Activated CD8-positive, alpha-beta memory T cell treated with anti-CD3 and anti-CD28 coated beads for 4 hours (primary cell): ENCODE measurements at places on chromosomes 6 and 20.

DNA sequence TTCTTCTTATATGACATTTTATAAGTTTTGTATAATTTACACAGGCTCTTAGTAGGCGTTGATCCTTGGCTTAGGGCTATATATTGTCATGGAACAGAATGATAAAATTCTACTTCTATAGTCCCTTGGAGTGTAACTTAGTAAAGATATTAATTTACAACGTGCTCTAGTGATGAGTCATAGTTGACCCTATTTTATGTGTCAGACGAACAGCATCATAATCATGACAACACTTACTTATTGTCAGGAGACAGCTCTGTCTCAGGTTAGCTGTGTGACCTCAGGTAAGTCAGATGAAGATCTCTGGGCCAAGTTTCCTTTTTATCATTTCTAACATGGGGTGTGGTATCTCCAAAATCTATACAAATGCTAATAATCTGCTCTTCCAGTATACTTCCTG lies 473.5 kb downstream of the UTRN start:
- DNase-seq, result no peak

DNA sequence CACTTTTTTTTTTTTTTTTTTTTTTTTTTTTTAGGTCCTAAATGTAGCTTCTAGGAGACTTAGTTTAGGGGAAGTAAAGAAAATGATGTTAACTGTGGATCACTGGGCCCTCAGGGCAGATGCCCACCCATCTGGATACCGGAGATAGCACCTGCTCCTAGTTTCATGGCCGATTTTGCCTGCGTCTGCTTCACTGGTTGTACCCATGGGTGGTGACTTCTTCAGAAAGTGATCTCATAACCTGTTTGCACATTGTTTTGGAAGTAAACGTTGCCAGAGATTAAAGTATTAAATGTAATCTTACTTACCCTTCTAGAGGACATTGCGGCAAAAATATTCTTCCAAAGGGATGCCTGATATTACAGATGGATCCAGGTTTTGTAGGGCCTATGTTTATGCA lies 79.8 kb upstream of the SGK1 start:
- DNase-seq, result no peak

- DNase-seq, result no peak
Observed at GRCh38 chr20:62219101-62219991, 732 bp downstream of the HRH3 start.

DNA sequence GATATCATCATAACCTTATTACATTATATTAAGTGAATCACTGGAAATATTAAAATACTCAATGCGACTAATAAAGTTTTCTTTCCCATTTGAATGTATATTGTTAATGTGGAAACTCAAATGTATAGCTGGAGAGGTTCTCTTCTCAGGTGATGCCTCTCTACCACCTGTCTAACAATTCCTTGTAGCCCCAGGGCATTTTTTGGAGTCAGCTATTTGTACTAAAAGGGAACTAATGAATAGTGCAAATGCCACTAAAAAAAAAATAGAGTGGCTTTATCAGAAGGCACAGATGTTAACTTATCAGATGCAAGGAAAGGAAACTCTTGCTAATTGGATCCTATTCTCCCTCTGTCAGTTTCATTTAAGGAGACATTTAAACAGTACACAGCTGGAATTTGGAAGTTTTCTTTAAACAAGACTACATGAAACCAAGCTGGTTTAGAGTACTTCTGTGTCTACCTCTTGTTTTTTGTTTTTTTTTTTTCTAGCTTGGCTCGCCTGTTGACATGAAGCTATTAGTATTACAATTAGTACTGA lies 897.0 kb upstream of the SLC35B3 start:
- DNase-seq, result no peak

GRCh38 chr6:14610141-14610540 lies 492.6 kb downstream of the CD83 start:
- no peak for DNase-seq

DNA sequence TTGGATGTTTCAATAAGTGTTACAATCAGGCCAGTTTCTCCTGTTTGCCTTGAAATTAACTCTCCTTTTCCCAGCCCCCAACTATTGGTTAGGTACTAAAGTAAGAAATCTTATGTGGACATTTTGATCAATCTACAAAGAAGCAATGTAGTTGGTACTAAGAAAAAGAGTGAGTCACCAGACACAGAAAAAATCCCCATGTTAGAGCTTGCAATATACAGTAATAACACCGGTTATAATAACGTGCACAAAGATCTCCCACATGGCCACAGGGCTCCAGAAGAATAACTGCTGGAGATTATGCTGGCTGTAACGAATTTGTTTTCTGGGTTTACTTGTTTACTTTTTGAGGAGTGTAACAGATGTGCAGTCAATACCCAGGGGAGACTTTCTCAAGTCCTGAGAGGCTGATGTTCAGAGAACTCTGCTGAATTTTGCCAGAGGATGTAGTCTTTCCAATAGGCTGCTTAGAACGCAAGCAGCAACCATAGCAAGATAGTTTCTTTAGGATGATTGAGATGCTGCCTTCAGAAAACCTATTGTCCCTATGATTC lies 166.2 kb upstream of the SPACA1 start:
- DNase-seq, result no peak

DNA sequence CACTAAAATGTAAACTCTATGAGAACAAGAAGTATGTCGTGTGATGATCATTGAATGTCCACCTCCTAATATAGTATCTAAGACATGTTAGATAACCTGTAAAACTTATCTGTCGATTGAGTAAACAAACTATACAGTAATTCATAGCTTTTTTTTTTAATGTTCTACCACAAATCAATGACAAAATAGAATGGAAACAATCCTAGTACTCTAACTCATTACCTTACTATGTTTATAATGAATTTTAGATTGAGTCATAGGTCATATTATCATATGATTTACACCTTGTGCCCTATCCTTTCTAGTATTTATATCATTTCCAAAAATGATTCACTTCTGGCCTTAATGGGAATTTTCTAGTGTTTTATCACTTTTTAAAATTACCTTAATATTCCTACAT lies 6.1 kb downstream of the VTA1 start:
- no peak for DNase-seq

DNA sequence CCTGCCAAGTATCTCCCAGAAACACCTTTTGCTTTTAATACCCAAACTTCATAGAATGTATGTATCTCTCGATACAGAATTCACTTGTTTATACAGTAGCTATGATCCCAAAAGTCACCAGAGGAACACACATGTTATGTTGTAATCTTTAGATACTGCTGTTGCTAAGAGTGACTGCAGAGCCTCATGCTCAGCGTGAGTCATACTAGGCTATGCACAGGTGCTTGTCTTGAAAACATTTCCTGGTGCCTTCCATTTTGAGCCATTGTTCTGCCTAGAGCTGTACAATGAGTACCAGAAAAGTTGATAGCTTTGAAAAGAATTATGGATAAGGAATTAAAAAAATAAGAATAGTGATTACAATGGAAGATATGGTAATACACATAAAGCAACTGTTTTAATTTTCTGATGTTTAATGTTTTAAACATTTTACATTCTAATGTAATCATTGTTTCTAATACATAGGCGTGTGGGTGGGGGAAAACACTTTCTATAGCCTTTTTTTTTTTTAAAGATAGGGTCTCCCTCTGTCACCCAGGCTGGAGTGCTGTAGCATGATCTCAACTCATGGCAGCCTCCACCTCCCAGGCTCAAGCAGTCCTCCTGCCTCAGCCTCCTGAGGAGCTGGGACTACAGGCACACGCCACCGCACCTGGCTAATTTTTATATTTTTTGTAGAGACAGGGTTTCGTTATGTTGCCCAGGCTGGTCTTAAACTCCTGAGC lies 79.4 kb downstream of the CD24 start:
- no peak for DNase-seq
